NCI-H2029 treated with DMSO at 0.1 percent for 48 hours (cell line): ENCODE measurements at places on chromosomes 5 and 9.
A peak's percentile ranks its signal among the peaks of the same experiment; 100 is the strongest.

GRCh38 chr9:97419309-97419867 is 7.5 kb downstream of the TDRD7 start:
- DNase-seq = no peak

DNA sequence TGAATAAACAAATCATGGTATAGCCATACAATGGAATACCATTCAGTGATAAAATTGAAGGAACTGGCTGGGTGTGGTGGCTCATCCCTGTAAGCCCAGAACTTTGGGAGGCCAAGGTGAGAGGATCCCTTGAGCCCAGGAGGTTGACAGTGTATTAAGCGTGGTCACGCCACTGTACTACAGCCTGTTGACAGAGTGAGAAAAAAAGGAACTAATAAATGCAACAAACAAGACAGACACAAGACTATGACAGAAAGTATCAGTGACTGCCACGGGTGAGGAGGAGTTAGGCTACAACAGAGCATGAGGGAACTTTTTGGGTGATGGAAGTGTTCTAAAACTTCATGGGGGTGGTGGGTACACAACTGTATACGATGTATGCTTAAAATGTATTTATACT is 2.2 kb downstream of the FNIP1 start:
- no peak for DNase-seq

DNA sequence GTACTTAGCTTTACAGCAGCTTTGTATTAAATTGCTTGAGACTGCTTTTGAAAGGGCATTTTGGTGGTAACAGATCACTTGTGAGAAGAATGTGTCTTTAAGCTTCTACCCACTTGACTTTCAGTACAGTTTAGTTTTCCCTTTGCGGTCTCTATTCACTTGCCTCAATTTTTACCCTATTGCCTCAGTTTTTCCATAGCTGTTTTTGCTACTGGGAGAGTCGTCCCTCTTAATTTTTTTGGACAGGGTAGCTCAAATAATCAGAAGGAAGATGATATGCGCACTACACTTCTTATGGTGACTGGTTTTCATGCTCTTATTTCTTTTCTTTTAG is 18.8 kb downstream of the UGCG start:
- DNase-seq = no peak

DNA sequence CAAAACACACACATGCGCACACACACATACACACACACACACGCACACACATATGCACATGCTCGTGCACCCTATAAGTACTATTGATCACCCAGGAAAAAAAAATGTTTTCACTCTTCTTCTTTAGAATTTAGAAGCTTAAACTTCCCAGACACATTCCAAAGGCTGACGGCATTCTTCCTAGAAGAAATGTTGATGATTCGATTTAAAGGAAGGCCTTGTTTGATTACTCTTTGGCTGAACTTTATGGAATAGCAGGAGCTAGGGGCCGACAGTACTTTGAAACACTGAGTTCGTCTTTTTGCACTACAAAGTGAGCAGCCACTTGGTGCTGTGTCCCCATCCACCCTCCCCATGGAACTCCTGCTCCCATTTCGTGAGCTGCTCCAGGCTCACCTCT is 113.2 kb downstream of the EGFLAM start:
- DNase-seq = no peak

GRCh38 chr5:75363726-75364495 is 26.9 kb downstream of the HMGCR start:
- DNase-seq = peak; percentile 85

- DNase-seq = no peak
Measured at GRCh38 chr5:143314099-143314498, 89.4 kb downstream of the NR3C1 start.

DNA sequence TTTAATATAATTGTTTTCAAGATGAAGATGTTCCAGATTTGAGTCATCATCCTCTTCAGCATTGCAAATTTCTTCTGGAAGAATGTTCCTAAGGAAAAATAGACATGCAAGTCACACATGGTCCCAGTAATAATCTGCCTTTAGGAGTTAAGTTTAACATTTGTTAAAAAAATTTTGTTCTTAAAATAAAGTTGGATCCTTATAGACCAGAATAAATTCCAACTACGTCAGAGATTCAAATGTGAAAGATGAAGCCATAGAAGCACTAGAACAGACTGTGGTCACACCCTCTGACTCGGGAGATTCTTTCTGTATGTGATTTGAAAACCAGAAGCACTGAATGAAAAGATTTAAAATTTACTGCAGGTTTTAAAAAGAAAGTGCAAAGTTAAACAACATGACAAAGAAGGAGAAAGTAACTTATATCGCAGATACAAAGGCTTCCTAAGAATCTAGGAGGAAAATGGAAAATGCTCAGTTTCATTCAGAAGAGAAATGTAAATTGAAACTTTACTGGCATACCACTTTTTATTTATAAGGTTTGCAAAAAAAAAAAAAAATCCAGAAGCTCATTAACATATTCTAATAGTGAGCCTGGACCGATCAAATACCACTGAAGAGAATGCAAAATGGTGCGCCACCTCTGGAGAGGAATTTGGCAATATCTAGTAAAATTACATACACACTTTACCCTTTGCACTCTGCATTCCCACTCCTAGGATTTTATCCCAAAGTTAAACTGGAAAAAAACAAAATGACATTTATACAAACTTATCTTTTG is 14.3 kb upstream of the ASPN start:
- no peak for DNase-seq

DNA sequence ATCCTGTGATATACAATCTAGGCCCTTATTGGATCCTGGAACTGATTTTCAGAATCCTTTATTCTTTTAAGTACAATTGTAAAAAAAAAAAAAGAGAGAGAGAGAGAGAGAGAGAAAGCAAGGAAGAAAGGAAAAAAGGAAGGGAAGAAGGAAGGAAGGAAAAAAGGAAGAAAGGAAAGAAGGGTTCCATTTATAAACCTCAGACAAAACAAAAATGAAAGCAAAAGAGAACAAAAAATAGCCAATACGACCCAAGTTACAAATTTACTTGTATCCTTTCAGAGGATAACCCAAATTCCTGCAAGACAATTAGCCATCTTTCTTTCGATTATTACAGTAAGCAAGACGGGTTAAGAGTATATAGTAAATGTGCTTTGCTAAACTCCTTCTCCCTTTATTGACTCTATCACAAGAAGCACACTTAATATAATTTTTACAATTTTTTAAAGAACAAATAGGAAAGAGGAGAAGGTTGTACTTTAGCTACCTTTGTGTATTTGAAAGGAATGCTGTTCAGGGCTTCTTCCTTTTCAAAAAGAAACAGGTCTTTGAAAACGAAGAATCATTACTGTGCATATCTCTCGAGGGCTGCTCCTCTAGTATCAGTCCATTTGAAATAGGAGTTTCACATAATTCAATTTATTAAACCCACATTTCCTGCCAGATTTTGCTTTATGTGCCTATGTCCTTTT is 543.3 kb downstream of the RAB3C start:
- DNase-seq = no peak

DNA sequence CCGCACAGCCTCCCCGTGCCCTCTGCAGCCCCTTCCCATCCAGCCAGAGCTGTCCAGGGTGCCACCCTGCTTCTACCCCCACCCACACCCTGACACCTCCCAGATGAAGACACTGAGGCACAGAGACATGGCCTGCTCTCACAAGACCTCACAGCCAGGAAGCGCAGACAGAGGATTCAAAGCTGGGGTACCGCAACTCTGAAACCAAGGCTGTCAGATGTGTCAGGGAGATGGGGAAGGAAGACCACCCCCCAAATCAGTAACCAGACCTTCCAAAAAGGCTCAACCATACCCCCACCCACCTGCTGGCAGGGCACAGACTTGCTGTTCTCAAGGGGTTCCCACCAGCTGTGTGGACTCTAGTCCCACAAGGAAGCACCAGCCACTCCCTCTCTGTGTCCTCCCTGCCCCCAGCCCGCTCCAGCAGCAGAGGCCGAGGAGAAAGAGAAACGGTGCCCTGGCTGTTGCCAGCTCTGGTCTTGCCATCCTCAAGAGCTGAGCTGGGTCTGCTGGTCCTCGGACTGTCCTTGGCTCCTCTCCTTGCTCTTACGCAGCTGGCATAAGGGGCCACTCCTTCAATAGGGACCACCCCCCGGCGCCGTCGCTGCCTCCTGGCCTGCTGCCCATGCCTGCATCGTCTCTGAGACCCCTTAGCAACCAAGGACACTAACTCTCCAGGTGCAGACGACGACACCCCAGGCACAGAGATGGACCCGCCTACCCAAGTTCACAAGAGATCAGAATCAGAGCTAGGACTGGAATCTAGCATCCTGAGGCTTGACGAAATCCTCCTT is 699 bp downstream of the AKNA start:
- DNase-seq = no peak

DNA sequence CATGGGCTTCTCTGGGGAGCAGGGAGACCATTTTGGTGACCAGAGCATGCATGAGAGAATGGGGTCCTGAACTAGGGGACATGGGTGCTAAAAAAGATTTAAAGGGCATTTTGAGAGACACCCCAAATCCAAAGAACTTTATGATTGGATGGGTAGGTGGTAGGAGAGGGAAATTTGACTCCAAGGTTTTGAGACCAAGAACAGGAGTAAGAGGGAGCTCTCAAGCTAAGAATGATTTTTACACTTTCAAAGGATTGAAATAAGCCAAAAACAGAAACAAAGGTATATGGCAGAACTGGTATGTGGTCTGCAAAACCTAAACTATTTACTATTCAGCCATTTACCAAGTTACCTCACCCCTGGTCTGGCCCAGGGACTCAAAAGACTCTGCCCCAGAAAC is 318.2 kb upstream of the CLINT1 start:
- DNase-seq = no peak

DNA sequence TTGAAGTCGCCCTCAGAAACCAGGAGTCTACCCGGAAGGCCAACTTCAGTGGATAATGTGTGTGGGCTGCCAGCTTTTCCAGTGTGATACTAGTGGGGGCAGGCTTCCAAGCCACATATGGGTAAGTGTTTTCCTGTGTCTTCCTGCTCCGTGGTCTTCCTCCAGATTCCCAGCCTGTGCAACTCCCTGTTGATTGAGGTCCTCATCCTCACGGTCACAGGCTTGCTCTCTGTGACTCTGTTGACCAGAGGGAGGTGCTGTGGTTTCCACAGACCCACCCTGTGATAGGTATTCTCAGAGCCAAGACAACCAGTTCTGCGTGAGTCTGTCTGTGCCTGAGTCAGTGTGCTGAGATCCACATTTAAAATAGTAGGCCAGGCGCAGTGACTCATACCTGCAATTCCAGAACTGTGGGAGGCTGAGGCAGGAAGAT is 388.0 kb upstream of the IRX2 start:
- DNase-seq = no peak

- no peak for DNase-seq
Measured at GRCh38 chr9:112401175-112401815, 21.4 kb downstream of the HSDL2 start.

DNA sequence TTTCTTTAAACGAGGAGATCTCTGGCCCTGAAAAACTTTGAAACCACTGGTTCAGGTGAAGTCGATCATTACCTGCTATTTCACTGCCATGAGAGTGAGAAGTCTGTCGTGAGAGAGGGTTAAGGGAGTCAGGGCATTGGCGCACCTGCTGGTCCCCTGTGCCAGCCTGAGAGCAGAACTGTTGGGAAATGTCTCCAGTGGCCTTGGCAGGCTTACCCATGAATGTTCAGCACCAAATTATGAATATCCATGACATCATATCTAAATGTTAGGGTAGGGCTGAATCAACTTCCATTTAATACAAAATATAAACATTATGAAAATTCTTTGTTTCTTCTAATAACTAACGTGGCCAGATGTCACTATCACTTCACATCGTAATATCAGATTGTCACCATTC is 379.3 kb downstream of the KDM4C start:
- DNase-seq = no peak

DNA sequence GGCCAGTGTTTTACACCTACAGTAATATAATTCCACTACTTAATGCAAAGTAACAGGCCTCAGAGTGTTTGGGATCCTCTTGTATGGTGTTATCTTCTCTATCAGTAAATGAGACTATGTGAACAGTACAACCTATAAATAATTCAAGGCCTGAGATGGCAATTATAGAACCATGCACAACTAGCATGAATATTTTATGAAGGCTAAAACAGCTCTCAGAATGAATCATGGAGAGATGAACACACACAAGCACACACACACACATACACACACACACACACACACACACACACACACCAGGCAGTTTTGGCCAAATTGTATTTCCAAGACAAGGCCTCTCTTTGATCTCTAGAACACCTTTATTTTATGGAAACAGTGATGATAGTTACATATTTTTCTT is 224.9 kb downstream of the EBF1 start:
- DNase-seq = no peak

DNA sequence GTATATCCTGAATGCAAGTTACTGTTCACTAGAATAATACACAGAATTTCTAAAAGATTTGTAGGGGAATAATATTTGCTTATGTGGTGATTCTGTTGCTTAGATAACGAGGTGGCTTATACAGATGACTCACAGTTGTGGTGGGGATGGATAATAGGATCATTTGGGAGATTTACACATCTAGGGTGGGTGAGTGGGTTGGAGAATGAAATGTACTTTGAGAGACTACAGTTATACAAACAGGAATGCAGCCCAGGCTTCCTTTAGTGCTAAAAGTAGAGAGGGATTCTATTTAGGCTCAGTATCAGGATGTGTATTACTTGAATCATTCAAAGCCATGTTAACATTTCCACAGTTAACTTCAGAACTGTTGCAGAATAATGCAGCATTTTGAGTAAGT is 1.8 kb downstream of the CTXN3 start:
- DNase-seq = no peak

DNA sequence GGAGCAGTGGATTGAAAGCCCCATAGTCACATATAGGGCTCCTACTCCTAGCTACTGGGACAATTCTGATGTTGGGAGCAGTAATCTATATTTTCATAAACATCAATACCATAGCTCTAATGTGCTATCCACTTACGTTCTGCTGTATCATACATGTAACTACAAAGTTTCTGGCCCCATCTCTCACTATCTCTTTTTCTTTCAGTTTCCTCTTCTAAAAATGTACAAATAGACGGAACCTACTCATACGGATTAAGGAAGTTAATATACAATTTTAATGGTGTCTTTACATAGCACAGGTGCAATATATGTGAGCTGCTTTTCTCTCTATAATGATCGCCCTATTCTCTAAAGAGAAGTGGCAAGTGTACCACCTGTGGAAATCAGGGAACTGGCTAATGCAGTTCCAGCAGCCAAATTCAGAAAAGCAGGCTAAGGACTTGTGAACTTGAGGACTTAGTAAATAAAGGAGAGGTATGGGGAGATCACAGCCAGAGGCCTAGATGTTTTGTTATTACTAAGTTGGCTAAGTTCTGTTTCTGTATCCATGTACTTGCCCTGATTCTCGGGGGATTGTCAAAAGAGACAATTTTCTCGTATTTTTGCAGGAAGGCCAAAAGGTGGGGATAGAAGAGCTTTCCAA is 1021.9 kb downstream of the CDH12 start:
- DNase-seq = no peak

- no peak for DNase-seq
Measured at GRCh38 chr9:38296807-38297206, 95.7 kb upstream of the ALDH1B1 start.

DNA sequence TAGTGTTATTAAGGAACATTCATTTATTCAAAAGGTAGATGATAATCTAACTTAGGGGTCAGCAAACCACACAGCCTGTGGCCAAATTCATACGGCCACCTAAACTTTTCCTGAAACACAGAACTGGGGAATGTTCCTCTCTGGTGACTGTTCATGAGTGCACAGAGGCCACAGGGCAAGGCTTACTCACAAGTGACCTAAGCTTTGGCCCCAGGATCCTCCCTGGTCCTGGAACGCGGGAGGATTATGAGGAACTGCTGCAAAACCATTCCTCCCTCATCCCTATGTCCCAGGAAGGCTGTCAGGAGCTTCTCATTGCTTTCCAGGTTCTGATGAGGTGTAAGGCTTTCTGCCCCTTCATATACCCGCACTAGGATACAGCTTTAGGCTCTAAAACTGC is 397.6 kb downstream of the SEMA5A start:
- DNase-seq = no peak
